ENCODE measurements at places on chromosomes 4 and X.

GRCh38 chr4:78293348-78293747 lies 236.2 kb downstream of the FRAS1 start:
- DNase-seq, result no peak

DNA sequence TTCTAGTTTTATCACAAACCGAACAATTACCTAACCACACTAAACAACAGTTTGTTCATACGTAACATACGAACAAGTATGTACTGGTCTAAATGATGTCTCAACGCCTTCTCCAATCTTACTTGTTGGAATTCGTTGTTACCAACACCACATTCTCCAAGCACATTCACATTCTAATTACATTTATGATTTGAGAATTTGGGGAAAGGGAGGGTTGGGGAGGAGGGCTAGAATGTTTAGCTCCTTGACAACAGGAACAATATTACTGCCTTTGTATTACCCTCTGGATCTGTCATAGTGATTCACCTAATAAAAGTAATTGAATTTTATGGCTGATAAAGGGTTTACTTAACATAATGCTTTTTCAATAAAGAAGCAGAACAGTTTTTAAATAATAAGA lies 24.4 kb downstream of the LCORL start:
- no peak for DNase-seq

DNA sequence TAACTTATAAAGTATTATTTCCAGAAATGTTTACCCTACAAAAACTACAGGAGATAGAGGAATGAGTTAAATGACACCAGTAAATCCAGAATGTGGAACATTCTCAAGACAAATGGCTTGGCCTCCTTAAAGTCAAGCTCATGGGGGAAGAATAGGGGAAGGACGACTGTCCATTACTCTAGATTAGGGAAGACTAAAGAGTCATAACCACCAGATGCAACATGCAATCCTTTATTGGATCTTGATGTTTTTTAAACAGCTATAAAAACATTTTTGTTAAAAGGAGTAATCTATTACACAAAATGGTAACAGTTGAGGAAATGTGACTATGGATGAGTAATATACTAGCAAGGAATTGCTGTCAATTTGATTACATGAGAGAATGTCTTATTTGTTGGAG lies 11.1 kb downstream of the ACOT9 start:
- DNase-seq, result no peak

GRCh38 chr4:176014583-176015108 lies 51.0 kb upstream of the WDR17 start:
- DNase-seq, result no peak

GRCh38 chr4:16019649-16020048 lies 56.7 kb upstream of the FGFBP2 start:
- DNase-seq, result no peak

GRCh38 chr4:119081943-119082342 lies 53.7 kb upstream of the MYOZ2 start:
- DNase-seq, result no peak

GRCh38 chr4:38396845-38397547 lies 267.0 kb upstream of the KLF3 start:
- DNase-seq, result no peak

DNA sequence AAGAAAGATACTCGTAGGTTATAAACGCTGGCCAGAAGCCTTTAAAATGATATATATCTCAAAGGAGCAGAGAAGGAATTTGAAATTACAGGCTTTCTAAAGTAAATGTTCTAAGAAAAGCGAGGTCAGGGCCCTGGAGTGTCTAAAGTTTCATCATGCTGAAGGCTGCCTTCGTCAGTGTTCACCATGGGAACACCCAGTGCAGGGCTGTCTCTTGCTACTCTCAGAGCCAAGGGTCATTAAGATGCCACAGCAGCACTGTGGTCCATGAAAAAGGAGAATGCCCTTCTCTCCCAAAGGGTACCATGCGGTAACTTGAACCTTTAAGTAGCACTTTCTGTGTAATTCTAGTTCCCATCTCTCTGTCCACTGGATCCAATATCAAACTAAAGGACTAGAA lies 174.5 kb upstream of the NWD2 start:
- DNase-seq, result no peak

DNA sequence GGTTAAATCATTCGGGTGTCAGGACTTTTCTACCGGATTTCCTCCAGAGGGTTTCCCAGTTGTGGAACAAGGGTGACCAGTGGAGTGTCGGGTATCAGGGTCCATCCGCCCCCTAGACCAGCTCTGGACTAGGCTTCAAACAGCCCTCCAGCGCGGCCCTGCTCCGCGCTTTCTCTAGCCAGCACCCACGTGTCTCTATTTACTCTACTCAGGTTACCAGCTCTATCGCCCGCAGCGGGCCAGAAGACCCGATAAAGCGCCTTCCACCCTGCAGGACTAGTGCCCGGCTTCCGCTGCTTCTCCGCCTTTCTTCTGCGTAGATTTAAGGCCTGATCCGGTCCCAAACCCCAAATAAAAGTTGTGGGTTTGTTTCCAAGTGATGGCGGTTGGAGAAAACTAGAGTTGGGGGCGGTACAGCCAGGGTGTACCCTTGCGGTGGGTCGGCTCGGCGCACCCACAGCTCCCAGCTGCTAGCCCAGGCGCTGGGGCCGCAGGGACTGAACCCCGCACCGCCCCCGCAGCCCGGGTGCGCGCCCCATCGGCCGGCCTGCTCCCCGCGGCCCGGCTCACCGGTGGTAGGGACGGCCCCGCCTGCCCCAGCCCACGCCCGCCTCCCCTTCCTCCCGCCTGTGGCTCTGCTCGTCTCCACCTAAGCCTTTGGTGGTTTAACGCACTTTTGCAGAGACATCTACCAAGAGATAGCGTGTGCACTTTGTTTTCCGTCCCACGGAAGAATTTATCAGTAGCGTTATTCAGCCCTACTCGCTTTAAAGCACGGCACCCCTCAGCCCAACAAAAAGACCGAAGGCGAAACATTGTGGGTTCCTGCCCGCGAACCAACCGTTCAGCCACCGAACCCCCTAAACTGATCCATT lies 2.1 kb downstream of the LEF1 start:
- peak; percentile 72 for DNase-seq

DNA sequence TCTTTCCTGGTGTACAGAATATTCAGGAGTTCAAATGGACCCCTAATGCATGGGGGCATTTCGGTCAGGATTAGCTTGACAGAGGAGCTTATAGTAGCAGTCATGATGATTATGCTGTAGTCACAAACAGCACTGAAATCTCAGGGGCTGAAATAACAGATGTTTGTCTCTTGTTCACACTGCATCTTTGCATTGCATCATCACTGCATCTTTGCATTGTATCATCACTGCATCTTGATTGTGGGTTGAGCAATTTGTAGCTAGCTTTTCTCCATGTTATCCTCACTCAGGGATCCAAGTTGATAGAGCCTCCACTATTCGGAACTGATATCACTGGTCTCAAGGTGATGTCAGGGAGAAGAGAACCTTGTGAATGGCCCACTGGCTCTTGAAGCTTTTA lies 160.9 kb downstream of the GATB start:
- no peak for DNase-seq

- no peak for DNase-seq
Measured at GRCh38 chrX:150200361-150200760, 162.8 kb upstream of the MAMLD1 start.

- DNase-seq, result no peak
Measured at GRCh38 chr4:55854129-55854528, 681 bp downstream of the EXOC1 start.

DNA sequence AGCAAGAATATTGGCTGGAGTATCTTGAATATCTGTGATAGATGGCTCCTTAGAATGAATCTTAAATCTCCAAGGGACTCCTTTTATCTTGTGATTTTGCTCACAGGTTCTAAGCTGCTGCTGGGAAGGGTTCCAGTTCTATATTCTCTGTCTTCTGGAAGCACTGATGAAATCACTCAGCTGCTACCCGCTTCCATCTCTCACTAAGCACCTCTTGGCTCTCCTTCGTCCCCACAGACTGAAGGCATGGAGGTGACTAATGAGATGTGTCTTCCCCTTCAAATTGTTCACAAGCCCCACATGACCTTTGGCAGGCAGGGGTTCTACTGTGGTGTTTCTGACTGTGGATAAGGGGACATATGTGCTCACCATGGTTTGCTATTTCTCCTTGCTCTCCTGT lies 75.9 kb downstream of the C4orf51 start:
- no peak for DNase-seq

DNA sequence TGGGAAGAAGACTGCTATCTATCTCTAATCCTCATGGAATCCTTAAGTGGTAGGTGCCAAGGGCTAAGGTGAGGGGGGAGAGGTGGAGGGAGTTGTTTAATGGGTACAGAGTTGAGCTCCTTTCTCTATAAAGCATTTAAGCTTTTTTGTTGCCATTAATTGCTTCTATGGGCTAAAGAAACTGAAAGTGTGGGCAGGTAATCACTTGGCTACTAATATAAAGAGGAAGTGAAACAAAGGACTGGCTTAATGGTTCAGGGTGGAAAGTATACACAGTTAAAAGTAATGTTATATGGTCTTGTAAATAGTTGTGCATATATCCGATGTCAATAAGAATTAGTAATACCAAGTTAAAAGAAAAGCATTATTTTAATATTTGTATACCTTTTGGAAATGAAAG lies 83.9 kb downstream of the POLA1 start:
- no peak for DNase-seq

GRCh38 chr4:148017801-148018200 lies 285.9 kb downstream of the ARHGAP10 start:
- DNase-seq, result no peak

DNA sequence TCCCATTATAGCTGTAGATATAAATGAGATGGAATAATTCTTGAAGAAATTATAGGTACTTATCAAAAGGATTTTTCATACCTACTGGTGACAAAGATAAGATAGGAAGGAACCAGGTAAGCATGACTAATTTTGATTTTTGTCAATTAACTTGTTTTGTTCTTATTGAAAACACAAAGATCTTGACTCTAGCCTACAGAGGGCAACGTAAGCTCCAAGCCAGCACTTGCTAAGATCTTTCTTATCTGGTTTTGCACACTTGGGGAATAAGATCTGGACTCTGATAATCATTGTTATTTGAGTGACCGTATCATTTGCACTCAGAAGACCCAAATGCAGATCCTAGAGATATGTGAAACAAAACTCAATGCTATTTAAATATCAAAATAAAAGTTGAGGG lies 223.4 kb downstream of the VEGFC start:
- no peak for DNase-seq

- no peak for DNase-seq
Measured at GRCh38 chrX:38165023-38165422, 55.6 kb downstream of the SRPX start.

- DNase-seq, result peak; percentile 43
Measured at GRCh38 chrX:41275661-41276609, 58.0 kb upstream of the DDX3X start.

GRCh38 chr4:177408023-177408422 lies 34.2 kb downstream of the AGA start:
- no peak for DNase-seq

GRCh38 chrX:5015451-5015850 lies 1213.2 kb downstream of the NLGN4X start:
- DNase-seq, result no peak
